ENCODE measurements at places on chromosomes 5 and 9.

GRCh38 chr5:159003045-159004030 lies 96.4 kb downstream of the EBF1 start:
- no peak for DNase-seq

- no peak for DNase-seq
Measured at GRCh38 chr5:168020542-168021294, 270.7 kb upstream of the WWC1 start.

DNA sequence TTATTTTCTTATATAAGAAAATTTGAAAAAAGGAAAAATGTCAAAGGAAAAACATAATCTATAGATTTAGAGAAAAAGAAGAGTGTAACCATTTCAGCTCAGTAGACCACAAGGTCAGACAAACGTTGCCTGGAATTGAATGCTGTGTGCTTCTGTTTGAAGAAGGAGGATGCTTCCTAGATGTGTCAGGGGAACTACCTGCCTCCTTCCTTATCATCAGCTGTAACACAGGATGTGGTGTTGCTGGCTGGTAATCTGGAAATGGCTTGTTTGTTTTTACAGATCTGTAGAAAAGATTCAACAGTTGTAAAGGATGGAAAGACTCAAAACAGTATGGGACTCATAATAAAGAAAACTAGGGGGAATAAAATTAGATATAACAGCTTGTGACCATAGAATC lies 160.7 kb upstream of the MEF2C start:
- no peak for DNase-seq

DNA sequence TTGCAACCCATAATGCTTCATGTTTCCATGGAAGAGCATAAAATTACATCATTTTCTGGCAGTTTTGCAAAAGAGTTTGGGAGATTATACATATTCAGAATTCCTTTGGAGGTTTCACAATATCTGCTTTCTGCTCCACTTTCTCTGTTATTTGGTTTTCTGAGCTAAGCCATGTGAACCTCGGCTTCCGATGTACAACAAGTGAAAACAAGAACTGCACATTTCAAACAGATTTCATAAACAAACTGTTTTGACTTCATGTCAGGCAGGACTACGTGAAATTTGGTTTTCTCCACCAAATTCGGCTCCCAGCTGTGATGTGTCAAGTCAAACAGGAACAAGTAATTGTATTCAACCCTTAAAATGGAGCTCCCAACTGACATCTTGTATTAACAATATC lies 609.8 kb downstream of the IRX1 start:
- no peak for DNase-seq

DNA sequence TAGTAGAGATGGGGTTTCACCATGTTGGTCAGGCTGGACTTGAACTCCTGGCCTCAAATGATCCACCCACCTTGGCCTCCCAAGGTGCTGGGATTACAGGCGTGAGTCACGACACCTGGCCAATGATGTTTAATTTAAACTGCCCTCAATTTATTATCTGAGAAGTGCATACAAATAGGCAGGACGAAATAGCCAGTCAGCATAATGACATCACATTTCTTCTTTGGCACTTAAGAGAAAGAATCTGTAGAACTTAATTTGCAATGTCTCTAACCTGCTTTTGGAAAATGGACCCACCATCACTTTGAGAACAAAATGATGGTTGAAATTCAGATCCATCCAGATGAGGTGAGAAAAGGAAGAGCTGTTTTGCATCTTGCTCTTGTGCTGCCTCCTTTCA lies 52.5 kb upstream of the ZNF608 start:
- DNase-seq = no peak

DNA sequence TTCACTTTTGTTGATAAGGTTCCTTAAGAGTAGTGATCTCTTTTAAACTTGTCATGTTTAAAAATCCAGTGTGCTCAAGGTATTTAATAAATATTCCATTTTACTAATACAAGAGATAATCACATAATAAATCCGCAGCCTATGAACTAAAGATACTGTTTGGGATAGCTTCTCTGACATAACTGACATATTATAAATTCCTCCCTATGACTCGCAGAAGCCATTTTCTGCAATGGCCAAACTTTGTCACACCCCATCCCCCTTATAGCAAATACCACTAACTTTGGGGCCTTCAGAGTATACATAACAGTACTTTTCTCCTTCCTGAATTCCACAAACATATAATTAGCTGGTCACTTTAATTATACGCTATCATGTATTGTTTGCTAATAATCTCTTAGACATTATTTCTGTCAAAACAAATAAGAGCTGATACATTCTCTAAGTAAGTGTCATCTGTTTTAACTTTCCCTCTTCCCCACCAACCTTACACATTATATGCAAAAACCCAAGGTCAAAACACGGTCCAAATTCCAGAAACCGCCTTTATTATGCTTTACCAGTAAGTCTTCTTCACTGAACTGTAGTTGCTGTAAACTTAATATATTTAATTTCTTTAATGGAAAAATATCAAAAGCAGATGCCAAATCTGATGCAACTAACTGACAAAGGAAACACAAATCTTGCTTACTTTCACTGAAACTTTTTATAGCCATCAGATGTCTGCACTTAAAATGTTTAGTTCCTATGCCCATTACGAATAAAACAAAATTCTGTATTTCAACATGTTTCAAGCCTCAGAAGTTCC lies 971 bp downstream of the TMEM267 start:
- no peak for DNase-seq

DNA sequence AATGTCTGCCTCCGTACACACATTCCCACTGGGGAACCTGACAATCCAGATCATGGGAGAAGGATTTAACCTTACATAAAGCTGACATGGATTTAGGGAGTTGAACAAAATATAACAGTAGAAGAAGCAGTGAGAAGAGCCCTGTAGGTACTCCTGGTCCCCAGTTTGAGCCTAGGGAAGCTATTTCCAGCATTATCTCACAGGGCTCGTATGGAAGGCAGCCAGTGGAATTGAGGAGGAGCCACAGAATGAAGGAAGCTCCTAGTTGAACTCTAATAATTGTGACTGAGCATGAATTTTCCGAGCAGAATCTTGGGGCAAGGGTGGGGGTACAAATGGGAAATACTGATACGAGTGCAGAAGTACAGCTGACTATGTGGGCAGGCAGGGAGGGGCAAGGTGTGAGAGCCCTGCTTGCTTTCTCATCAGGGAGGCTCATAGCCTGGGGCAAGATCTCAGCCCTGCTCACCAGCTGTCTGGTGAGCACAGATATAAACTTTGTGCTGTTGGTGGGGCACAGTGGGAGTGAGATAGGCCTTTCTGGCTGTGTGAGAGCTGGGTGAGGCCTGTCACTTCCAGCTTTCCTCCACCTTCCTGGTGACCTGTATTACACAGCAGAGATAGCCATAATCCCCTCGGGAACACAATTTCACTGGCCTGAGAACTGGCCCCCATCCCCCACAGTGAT lies 290.7 kb upstream of the IL12B start:
- DNase-seq = no peak

DNA sequence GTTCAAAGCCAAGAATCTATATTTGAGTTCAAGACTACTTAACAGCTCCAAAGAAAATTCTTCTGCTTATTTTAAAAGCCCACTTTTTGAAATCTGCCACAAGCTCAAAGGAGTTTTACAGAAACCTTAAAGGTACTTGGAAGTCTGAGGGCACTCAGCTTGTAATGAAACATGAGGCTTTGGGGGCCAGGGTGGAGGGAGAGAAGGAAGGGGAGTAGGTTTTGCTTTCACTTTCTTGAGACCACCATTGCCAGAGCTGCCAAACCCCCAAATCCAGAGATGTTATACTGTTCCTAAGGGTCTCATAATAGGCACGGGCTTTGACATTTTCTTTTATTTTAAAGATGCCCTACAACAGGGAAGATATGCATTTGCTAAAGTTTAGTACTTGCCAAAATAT lies 42.6 kb upstream of the TNFAIP8 start:
- no peak for DNase-seq

DNA sequence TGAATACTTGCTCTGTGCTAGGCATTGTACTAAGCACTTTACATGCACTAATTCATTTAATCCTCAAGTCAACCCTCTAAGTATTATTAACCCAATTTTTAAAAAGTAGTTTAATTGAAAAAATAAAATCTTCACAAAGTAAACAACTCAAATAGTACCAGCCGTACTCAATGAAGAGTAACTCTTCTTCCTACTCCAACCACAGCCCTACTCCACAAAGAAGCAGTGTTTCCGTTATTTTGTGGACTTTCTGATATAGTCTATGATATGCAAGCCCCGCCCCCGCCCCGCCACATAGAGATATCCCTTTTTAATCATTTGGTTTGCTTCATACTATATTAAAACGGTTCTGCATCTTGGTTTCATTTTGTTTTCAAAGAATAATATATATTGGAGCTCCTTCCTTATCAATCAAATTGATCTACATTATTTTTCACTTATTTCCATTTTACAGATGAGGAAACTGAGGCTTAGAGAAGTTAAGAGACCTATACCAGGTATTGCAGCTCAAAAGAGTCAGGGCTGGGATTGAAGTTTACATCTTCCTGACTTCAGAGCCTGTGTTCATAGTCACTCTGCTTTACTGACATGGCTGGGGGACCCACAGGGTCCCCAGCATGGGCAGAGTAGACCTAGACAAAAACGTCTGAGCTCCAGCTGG lies 78.6 kb downstream of the PCDH1 start:
- DNase-seq = no peak

DNA sequence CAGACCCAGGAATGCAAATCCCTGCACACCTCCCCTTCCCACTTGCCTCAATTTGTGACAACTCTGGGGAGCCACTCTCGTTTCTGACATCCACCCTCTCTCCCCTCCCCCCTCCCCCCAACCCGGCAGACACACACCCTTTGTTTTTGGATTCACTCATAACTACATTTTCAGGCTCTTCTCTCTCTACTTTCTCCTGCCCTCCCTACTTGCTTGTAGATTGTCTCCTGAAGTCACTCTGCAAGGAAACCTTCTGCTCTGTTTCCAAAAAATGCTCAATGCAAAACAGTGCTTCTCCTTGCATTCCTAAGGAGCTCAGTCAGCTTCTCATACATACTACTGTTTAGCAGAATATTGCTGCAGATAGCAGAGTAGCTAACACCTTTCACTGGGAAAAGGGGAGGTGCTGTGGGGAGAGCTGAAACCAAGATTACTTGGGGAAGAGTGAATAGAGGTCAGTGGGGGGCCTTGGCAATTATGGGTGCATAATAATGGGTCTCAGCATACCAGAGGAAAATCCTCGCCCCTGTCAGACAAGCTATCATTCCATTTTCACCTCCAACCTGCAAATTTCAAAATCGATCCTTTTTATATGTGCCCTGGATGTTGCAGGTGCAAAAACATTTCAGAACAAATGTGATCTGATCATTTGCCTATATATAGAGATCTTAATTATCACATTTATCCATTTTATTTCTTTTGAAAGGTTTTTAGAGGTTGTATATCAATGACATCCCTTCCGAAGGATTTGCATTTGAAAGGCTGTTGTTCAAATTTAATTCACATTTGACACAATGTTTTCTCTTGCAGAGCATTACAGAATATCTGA lies 1860.7 kb upstream of the WWC1 start:
- DNase-seq = no peak

- no peak for DNase-seq
Measured at GRCh38 chr9:137049544-137050449, 3.8 kb upstream of the NPDC1 start.

- DNase-seq = no peak
Measured at GRCh38 chr9:401223-401622, 186.6 kb downstream of the DOCK8 start.
